ENCODE measurements at places on chromosomes 3 and 15.

- H3K36me3 ChIP-seq: no peaks in the 10 kb centered on the region
- no peak for DNase-seq
- no peak overlapping the region for H3K27ac ChIP-seq
- H3K4me3 ChIP-seq: no peak overlapping the region
- peaks cover 5% of the 10 kb centered on the region for H3K4me1 ChIP-seq
Measured at GRCh38 chr3:27657404-27657803, 64.7 kb downstream of the EOMES start.

- no peak overlapping the region for H3K27ac ChIP-seq
- no peaks in the 10 kb centered on the region for H3K4me1 ChIP-seq
- no peaks in the 10 kb centered on the region for H3K27me3 ChIP-seq
- H3K36me3 ChIP-seq: no peaks in the 10 kb centered on the region
- DNase-seq: no peak
- no peak overlapping the region for H3K4me3 ChIP-seq
Measured at GRCh38 chr3:77825001-77825827, 785.3 kb downstream of the ROBO2 start.

GRCh38 chr3:73772076-73772886 is 147.5 kb upstream of the PDZRN3 start:
- no peaks in the 10 kb centered on the region for H3K36me3 ChIP-seq
- H3K27me3 ChIP-seq: no peaks in the 10 kb centered on the region
- H3K27ac ChIP-seq: no peak overlapping the region
- no peaks in the 10 kb centered on the region for H3K4me1 ChIP-seq

GRCh38 chr3:37712918-37713817 is 148.5 kb upstream of the CTDSPL start:
- DNase-seq: no peak
- H3K4me1 ChIP-seq: no peaks in the 10 kb centered on the region
- no peaks in the 10 kb centered on the region for H3K36me3 ChIP-seq
- no peak overlapping the region for H3K27ac ChIP-seq
- no peak overlapping the region for H3K4me3 ChIP-seq
- H3K27me3 ChIP-seq: peaks cover 23% of the 10 kb centered on the region

DNA sequence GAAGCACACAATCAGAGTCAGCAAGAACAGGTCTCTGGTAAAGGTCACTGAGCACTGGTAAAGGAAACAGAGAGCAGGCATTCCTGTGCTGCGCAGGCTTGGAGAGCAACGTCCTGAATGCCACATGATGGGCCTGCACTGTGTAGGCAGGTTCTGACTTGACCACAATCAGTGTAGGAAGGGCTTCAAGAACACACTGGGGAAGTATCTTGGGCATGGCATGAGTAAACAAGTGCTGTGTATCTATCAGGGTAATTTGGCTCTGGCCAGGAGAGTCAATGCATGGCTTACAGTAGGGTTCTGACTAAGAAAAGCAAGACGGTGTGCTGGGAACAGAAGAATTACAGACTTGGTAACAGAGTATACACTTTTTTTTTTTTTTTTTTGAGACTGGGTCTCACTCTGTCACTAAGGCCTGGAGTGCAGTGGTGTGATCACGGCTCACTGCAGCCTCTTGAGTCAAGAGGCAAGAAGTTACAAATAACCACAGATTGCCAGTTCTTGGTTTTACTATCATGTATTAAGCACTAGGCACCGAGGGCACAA is 30.6 kb downstream of the TBC1D2B start:
- H3K36me3 ChIP-seq: no peaks in the 10 kb centered on the region
- DNase-seq: no peak
- H3K27ac ChIP-seq: no peak overlapping the region
- no peak overlapping the region for H3K4me3 ChIP-seq
- no peaks in the 10 kb centered on the region for H3K27me3 ChIP-seq
- peaks cover under 1% of the 10 kb centered on the region for H3K4me1 ChIP-seq

Measured in HCT116 (cell line).